ENCODE measurements at places on chromosomes 5 and 9. TPM values are rescaled to one million over a fixed set of nuclear protein-coding genes. Genes with fewer than 3 reads are reported as not detected.

PCA3 gene
- not detected for total RNA-seq

CORO2A gene
- 2.0 TPM for total RNA-seq

SPRY4 gene
- 35.6 TPM for total RNA-seq

PAEP gene
- not detected for total RNA-seq

HSPB3 gene
- not detected for total RNA-seq

ANKRD20A1 gene
- total RNA-seq, result 1.9 TPM

ELOVL7 gene
- 2.9 TPM for total RNA-seq

ABO gene
- total RNA-seq, result 0.10 TPM

SOHLH1 gene
- total RNA-seq, result not detected
